NCI-H460 (cell line): ENCODE measurements at places on chromosomes 16 and 17.
A peak's percentile ranks its signal among the peaks of the same experiment; 100 is the strongest.

GRCh38 chr16:8173111-8173644 lies 417.1 kb downstream of the TMEM114 start:
- peak; percentile 65 for DNase-seq

GRCh38 chr16:83147244-83147643 lies 520.5 kb downstream of the CDH13 start:
- no peak for DNase-seq

DNA sequence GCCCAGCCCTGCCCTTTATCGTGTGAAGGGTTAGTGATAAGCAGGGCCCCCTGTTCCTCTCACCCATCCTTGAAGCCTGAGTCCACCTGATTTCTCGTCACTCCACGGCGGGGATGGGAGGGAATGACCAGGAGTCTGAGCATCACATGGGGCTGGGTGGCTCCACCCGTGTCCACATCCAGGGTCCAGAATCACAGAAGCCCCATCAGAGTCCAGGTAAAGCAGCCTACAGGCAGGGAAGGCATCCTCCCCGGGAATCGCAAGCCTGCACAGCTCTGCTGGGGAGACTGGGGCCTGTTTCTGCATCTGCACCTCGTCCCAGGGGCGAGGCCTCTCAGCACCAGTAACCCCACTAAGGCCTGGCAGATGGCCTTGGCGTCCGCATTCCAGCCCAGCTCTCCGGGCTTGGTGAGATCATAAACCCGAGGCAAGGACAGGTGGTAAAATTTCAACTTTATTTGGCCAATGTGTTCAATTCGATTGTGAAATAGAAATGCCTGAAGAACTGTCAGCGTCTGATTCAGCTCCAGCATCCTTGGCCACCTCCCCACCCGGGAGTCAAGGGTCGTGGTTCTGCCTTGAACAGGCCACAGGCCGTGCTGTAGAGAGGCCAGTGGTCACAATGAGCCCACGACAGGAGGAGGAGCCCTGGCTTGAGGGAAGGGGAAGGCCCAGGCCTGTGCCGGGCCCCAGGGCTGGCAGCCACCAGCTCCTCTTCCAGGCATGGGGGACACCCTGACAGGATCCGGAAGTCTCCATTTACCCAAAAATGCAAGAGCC lies 8.1 kb upstream of the PPP1R27 start:
- DNase-seq, result no peak

DNA sequence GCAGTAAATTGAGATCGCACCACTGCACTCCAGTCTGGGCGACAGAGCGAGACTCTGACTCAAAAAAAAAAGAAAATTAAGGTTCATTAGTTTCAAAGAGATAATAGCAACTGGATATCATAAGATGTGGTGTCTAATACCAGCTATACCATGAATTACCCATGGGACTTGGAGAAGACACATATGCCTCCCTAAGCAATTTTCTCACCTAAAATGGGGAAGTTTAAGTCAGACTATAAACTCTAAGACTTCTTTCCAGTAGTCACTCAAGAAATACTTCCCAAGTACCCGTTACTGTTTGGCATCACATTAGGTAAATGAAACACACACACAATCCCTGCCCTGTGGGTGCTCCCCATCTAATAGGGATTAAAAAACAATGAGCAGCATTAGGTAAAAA lies 22.6 kb downstream of the SMURF2 start:
- DNase-seq, result no peak

DNA sequence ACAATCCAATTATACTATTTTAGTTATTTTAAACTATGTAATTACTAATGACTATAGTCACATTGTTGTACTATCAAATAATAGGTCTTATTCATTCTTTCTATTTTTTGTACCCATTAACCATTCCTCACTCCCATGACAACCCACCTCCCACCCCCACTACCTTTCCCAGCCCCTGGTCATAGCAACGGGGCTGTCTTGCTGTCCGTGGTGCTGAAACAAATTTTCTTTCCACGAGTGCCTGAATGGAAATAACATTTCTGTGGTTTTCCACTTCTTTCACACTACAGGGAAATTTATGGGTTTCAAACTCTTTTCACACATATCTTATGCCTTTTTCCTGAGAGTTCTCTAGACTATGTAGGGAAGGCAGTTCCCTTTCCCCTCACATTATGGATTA lies 326.6 kb downstream of the PHKB start:
- DNase-seq, result peak; percentile 0

DNA sequence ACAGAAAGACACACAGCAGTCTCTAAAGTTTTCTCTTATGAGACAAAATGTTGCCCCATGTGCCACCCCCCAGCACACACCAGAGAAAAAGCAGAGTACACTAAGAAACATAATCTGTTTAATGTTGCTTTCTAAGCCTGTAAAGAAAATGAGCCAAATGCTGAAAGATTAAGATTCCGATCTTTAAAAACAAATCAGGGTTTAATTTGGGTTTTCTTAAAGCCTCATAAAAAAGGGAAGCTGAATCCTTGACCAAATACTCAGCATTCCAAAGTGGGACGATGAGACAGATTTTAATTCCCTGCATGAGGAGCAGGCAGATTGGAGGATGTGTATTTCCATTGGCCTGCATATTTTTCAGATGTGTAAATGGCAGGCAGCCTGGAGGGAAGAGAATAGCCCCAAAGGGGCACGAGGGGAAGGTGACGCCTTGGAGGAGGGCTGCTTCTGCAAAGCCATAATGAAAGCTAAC lies 118.4 kb downstream of the COPRS start:
- no peak for DNase-seq

- peak; percentile 7 for DNase-seq
These were observed 47.6 kb downstream of the XPO6 start for GRCh38 chr16:28164140-28164539.

- DNase-seq, result no peak
These were observed 2.0 kb downstream of the SLC16A11 start for GRCh38 chr17:7041607-7042500.

- DNase-seq, result peak; percentile 70
These were observed 26.8 kb downstream of the MPP2 start for GRCh38 chr17:43880420-43880991.

- DNase-seq, result no peak
These were observed 1.8 kb downstream of the MAPT start for GRCh38 chr17:45895969-45896785.

DNA sequence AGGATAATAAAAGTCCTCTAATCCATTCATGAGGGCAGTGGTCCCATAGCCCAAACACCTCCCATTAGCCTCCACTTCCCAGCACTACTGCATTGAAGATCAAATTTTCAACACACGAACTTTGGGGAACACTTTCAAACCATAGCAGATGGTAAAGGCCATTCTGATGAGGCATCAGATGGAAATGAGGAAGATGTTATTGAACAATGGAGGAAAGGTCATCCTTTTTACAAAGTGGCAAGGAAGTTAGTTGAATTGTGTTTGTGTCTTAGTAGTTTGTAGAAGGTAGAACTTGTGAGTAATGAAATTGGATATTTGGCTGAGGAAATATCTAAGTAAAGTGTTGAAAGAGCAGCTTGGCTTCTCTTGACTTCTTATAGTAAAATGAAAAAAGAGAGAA lies 93.3 kb upstream of the NLRP1 start:
- DNase-seq, result no peak

- peak; percentile 49 for DNase-seq
These were observed 5.8 kb downstream of the DHX38 start for GRCh38 chr16:72099377-72099818.

GRCh38 chr16:82454566-82454965 lies 172.2 kb upstream of the CDH13 start:
- no peak for DNase-seq

DNA sequence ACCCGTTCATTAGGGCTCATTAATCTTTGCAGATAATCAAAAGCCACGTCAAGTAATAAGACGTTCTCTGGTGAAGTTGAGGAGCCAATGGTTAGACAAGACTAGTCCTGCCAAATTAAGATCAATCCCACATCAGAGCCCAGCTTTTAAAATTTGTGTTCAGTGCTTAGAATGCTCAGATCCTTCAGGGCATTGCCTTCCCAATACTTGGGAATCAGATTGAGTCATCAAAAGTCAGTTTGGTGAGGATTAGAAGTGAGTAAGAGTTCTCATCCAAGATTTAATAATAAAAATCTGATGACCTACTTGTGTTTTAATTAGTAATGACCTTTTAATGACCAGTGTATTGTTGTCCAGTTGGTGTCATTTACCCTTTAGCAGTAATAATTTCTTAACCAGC lies 19.8 kb downstream of the MAP2K4 start:
- DNase-seq, result no peak

- no peak for DNase-seq
These were observed 816 bp downstream of the HSBP1 start for GRCh38 chr16:83808573-83809014.

DNA sequence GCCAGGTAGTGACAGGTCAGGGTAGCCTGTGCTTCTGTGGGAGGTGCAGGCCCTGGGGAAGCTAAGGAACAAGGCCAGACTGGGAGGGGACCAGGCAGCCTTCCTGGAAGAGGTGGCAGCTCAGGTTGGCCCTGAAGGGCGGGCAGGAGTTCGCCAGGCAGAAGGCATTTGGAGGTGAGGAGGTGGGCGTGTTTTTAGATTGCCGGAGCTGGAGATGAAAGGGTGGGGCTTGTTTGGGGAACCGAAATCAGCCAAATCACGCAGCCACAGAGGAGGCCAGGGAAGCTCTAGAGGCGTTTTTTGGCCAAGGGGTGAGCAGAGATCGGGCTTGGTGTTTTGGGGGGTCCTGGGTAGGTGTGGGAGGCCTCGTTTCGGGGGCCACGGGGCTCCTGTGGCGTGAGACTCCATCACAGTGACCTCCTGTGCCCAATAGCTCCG lies 7.6 kb downstream of the ADCY7 start:
- no peak for DNase-seq

DNA sequence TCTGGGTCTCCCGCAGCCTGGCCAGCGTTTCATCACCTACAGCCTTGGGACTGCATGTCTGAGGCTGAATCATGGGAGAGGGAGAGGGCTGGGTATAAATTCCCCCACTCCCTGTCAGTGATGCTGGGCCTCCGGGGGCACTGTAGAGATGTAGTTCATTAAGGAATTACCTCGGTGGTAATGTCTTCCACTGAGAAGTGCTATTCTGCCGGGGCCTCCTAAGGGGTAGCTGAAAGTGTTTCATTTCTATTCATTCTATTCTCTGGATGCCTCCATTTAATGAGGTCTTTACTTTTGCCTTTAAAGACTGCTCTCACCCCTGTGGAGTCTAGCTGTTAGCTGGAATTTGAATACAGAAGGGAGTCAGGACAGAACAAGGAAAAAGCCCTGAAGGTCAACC lies 116.4 kb upstream of the HS3ST4 start:
- no peak for DNase-seq

DNA sequence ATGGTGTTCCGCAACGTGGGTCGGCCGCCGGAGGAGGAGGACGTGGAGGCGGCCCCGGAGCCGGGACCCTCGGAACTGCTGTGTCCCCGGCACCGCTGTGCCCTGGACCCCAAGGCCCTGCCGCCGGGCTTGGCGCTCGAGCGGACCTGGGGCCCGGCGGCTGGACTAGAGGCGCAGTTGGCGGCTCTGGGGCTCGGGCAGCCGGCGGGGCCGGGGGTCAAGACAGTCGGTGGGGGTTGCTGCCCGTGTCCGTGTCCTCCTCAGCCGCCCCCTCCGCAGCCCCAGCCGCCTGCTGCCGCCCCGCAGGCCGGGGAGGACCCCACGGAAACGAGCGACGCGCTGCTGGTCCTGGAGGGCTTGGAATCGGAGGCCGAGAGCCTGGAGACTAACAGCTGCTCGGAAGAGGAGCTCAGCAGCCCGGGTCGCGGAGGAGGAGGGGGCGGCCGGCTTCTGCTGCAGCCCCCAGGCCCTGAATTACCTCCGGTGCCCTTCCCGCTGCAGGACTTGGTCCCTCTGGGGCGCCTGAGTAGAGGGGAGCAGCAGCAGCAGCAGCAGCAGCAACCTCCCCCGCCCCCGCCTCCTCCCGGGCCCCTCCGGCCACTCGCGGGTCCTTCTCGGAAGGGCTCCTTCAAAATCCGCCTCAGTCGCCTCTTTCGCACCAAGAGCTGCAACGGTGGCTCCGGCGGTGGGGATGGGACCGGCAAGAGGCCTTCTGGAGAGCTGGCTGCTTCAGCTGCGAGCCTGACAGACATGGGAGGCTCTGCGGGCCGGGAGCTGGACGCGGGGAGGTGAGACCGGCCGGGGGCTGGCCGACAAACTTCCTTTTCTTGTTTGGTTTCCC lies 821 bp downstream of the SOCS7 start:
- no peak for DNase-seq

DNA sequence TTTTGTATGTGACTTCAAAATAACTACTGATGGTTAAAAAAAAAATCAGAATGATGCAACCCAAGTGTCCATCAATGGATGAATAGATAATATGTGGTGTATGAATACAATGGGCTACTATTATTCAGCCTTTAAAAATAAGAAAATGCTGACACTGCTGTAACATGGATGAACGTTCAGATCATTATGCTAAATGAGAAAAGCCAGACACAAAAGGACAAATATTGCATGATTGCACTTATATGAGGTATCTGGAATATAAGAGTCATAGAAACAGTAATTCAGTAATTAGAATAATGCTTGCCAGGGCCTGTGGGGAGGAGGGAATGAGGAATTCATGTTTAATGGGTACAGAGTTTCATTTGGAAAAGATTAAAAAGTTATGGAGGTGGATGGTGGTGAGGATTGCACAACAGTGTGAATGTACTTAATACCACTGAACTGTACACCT lies 25.4 kb downstream of the TENT4B start:
- no peak for DNase-seq

GRCh38 chr17:58254803-58255202 lies 16.4 kb downstream of the LPO start:
- no peak for DNase-seq

DNA sequence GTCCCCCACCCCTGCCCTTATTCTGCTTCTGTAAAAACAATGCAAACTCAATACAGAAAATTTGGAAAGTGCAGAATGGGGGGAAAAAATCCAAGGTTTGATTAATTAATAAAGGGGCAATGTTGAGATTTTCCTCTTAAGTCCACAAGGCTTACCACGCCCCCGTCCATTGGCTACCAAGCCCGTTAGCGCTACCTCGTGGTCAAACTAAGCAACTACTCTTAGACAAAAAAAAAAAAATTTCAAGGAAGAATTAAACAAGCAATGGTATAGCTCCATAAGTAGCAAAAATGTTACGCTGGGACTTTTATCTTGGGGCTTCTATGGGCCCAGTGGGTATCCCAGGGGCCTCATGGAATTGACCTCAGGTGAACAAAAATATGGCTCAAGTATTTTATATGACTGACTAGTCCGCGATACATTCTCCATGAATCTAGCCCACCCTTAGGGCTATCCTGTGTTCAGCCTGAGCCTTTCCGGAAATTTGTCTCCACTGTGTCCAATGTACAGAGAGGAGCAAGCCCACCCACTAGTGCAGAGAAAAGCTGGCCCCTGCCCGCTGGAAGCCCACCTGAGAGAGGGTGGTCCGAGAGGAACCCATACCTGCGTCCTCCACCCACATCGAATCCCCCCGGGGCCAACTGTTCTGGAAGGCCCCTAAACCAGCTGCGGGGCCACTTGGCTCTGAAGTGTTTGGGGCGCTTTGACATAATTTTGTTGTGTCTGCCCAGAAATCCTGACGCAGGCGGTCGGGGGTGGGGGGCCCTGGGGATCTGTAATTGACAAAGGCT lies 19.1 kb upstream of the TEX2 start:
- peak; percentile 61 for DNase-seq

GRCh38 chr17:38727736-38728135 lies 2.4 kb upstream of the CISD3 start:
- DNase-seq, result no peak

GRCh38 chr17:1931844-1932579 lies 93.1 kb downstream of the RTN4RL1 start:
- no peak for DNase-seq

GRCh38 chr17:44287651-44288050 lies 19.7 kb upstream of the SLC4A1 start:
- no peak for DNase-seq

GRCh38 chr16:67198238-67198734 lies 645 bp upstream of the ELMO3 start:
- peak; percentile 64 for DNase-seq
